ENCODE measurements at places on chromosomes 7 and 10.

- no peak for DNase-seq
Measured at GRCh38 chr10:11553773-11554381, 57.6 kb downstream of the USP6NL start.

- no peak for DNase-seq
Measured at GRCh38 chr7:42982604-42983115, 50.5 kb downstream of the MRPL32 start.

DNA sequence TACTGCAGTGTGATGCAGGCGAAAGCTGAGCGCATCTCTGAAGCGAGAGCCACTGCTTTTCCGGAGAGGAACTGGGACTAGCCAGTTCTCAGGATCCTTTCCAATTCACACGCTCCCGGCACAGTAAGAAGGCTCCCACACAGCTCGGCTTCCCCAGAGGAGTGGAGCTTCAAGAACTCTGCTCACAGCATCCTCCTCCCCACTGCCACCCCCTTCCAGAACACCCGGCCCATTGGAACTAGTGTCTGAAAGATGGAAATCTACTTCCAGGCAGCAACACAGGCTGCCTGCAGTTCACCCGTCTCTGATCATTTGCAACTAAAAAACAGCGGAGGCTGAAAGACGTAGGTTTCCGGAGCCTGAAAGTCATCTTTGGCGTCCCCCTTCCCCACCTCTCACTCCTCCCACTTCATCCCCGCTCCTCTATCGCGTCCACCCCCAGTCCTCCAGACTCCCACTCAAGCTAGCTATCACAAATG, at the start of gene DGKB:
Gene DGKB, minus strand, starts transcription at position 163 of the 479 bp plus-strand sequence.
- no peak for DNase-seq

- no peak for DNase-seq
Measured at GRCh38 chr7:98399462-98399861, 1.4 kb downstream of the BAIAP2L1 start.

- no peak for DNase-seq
Measured at GRCh38 chr10:121459279-121459621, 139.0 kb downstream of the FGFR2 start.

GRCh38 chr7:112410092-112410491, 40.2 kb upstream of the IFRD1 start:
- DNase-seq, result no peak

- DNase-seq, result no peak
Measured at GRCh38 chr7:21819048-21819447, 126.7 kb downstream of the CDCA7L start.

GRCh38 chr10:99693933-99694583, 34.7 kb downstream of the ENTPD7 start:
- DNase-seq, result no peak

- peak; percentile 56 for DNase-seq
Measured at GRCh38 chr7:100066953-100067352, 14.6 kb downstream of the ZNF3 start.

DNA sequence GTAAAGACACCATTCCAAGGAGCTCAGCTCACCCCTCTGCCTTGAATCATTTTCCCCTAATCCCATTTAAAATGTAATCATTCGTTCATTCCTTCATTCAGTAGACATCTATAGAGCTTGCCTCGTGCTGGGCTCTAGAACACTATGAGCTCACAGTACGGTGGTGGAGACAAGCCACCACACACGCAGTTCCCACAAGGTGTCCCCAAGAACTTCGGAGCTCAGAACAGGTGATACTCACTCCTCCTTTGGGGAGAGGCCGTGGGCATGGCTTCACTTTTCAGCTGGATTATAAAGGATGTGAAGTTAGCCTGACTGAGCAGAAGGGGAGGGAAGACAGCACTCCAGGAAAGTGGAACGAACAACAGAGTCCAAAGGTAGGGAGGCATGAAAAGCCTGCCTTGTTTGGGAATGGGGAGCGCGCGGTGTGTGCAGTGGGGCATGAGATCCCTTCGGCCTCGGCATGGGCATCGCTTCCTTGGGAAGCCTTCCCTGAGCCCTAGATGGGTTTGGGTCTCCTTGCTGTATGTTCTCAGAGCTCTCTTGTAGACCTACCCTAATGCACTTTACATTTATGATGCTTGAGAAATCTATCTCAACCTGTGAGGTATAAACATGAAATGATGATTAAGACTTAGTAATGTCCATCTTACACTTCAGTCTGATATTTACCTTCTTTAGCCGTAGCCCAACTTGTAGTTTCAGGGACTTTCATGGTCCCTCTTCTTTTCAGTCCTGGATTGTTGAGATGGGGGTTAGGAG, 809 bp upstream of the OGA start:
- DNase-seq, result no peak

- no peak for DNase-seq
Measured at GRCh38 chr7:117848941-117849340, 24.3 kb downstream of the CTTNBP2 start.

DNA sequence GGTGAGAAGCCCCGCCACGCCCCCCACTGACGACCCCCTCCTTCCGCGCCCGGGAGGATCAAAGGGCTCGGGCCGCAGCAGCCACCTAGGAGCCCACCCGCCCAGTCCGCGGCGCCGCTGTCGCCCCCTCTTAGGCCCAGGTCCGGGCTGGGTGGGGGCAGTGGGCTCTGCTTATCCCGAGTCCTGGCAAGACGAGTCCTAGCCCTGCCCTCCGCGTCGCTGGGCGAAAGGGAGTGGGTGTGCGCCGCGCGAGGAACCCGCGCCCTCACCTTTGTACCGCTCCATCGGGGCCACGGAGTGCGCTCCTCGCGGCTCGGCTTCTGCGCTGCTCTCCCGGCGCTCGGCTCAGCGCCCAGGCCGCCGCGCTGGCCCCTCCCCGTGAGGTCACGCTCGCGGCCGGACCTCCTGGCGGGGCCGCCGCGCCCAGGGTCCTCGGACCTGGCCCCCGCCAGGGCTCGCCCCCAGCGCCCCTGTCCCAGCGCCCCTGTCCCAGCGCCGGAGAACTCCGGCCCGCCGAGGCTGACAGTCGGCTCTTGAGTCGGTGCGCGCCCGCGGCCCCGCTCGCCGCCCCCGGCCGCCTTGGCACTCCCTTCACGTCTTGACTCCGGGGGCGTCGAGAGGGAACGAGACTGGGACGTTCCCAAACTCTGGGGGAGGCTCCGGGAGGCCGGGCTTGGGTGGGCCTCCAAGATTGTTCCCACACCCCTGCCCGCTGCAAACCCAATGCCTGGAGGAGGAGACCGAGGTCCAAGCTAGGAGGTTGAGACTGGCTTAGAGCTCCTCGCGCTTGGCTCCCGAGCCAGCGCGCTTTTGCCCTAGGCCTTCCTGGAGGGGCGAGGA, at the start of gene AFAP1L2:
Gene AFAP1L2, minus strand, starts transcription at position 332 of the 840 bp plus-strand sequence. Its CDS starts 47 bp downstream, at position 285.
- DNase-seq, result no peak

DNA sequence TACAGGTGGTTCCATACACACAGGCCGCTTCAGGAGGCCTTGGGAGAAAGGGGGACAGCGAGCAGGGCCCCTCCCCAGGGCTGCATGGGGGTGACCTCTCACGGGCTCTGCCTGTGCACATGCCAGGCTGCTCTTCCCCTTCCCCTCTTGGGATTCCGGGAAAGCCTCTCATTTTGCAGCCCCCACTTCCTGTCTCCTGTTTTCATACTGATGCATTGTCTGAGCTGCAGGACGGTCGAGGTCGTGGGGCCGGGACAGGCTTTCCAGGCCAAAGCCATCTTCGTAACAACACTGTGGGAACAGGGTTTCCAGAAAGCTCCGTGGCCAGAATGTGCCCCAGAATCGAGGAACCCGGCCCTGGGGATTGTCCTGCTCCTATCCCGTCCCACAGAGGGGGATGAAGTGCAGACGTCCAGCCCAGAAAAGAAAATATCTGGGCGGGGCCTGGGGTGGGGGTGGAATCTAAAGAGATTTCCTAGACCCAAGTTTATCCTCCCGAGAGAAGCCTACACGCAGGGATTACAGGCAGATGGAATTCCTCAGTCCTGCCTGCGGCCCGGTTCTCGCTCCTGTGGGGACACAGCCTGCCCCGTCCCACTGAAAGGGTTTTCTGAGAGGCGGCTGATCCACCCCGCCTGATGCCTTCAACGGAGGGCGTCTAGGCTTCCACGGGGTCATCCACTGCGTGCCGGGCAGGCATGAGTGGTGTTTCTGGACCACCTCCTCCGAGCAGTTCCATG, 29.5 kb upstream of the DNAAF5 start:
- DNase-seq, result no peak

DNA sequence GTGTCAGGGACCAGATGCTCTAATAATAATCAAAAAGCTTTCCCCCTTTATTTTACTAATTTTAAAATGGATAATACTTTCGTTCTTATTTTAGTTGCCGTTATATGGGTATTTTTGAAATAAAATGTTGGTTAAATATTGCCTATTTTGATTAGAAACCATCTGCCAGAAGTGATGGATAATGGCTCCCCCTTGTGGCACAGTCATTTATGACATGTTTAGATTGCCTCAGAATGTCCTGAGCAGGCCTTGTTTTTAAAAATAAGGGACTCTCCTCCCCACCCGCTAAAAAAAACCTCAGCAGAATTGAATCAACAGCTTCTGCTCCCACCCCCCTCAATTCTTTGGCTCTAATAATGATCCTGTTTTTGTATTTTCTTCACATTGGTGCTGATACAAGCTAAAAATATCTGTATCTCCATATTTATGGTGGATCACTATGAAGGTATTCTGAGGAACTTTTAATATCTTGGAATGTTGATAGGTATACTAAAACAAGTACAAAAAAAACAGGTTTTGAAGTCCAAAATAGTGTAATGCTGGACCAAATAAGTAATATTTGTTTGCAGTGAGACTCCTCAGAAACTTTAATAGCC, 38.8 kb downstream of the TMEM60 start:
- DNase-seq, result peak; percentile 81

DNA sequence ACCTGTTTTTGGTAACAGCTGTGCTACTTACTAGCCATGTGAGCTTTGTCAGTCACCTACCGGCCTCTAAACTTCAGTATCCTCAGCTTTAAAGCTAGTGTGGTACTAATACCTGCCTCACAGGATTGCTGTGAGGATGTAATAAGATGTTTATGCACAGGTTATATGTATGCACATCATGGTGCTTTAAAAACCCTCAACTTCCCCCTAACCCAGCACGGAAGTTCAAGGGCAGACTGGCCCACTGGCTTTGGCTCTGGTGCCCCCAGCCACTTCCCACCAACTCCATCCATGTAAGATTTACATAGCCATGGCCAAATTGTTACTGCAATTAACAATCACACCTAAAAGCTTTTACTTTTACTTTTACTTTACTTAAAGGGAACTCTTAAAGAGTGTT, 676.0 kb upstream of the GALNT17 start:
- DNase-seq, result no peak

DNA sequence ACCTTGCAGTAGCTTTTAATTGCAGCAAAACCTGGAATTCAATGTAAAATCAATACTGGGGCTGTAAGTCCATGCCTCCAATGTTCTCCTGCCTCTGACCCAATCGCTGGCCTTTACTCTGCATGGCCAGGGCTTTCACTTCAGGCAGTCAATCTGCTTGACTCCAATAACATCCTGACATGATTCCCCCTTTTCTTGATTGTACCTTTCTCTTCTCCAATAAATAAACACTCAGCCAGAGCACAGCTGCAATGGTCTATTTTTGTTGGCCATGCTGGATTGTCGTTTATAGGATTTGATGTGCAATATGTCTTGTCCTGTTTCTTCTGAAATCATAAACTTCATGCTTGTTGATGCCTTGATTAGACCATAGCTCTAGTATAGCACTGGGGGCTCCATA, 97.8 kb upstream of the COL1A2 start:
- no peak for DNase-seq

DNA sequence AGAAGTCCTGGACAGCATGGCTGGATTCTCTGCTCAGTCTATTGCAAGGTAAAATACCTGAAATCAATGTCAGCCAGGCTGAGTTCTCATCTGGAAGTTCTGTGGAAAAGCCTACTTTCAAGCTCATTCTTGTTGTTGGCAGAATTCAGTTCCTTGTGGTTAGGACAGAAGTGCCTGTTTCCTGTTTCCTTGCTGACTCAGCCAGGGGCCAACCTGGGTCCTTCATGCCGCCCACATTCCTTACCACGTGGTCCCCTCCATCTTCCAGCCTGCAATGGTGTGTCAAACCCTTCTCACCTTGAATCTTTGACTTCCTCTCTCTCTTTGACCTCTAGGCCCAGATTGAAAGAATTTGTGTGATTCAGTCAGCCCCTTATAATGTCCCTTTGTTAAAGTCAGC, 197.1 kb upstream of the STK17A start:
- DNase-seq, result no peak

DNA sequence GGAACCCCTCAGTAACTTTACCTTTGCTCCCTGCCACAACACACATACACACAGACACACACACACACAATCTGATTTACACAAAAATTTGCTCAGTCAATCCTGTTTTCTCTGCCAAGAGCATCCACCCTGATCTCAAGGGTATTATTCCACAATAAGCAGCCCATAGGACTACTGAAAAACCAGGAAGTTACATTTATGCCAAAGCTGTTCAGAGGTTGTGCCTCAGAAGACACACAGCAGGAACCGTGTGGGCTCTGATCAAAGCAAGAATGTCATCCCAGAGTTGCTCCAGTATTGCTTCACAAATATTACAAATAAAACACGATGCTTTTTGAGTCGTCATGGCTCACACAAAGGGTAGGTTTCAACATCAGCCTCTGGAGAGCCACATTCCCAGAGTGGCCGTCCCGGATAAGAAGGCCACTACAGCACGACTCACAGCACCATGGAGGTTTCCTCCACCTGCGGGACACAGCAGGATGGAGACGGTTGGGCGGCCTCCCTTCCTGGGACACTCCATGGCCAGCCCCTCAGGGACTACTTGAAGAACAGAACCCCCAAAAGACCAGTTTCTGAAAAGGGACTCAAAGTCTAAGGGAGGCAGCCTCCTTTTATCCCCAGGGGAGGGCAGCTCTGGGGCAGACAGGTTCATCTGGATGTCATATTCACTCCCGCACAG, 1.6 kb downstream of the AIFM2 start:
- DNase-seq, result no peak

- DNase-seq, result no peak
Measured at GRCh38 chr10:21499701-21500577, 25.5 kb downstream of the SKIDA1 start.

DNA sequence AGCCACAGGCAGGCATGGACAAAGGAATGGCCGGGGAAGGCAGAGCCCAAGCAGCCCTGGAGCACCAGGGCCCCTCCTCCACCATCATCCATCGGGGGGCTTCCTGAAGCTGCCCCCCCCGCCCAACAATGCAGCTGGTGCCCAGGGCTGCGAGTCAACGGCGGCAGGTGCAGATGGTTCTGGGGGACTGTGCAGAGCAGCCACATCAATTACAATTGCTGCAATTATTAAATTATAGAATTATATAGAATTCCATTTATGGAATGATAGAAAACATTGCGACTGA, 28.3 kb downstream of the EBF3 start:
- no peak for DNase-seq

- no peak for DNase-seq
Measured at GRCh38 chr7:50631639-50632038, 66.4 kb upstream of the DDC start.

DNA sequence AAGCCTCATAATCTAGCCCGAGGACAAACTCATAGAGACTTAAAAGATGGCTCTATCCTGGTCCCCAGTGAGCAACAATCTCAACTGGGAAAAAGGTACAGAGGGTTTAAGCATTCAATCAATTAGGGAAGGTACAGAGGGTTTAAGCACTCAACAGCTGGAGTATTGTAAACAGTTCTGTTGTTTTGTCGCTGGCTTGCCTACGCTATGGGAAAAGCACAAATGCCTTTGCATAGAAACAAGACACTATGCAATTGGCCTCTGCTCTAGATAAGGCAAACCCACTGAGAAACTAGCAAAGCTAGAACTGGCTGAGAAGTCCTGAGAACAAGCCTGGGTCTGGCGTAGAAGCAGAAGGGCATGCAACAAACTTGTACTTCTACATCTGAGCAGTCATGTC, 69.3 kb downstream of the GFRA1 start:
- no peak for DNase-seq

- DNase-seq, result no peak
Measured at GRCh38 chr7:110898516-110898915, 192.4 kb upstream of the LRRN3 start.

All from SK-MEL-5 (cell line).